A673 (cell line): ENCODE measurements at places on chromosomes 16 and 17.

DNA sequence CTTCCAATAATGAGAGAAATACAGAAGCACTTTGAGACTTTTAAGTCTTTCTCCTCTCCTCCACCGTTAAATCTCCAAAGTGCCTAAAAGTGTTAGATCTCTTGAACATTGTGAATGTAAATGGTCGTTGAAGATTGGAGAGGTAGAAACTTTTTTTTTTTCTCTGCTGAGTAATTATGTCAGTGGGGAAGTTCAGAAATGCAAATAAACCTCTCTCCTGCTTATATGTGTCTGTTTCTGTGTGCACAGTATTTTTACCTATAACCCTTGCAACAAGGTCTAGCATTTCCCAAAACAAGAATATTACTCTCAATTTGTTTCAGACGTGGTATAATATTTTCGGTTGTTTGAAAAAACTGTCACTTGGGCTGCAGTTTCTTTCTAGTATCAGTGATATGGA lies 833.6 kb upstream of the CDH8 start:
- no peaks in the 10 kb centered on the region for H3K27me3 ChIP-seq
- H3K27ac ChIP-seq = no peak overlapping the region
- DNase-seq = no peak
- H3K4me3 ChIP-seq = no peak overlapping the region

DNA sequence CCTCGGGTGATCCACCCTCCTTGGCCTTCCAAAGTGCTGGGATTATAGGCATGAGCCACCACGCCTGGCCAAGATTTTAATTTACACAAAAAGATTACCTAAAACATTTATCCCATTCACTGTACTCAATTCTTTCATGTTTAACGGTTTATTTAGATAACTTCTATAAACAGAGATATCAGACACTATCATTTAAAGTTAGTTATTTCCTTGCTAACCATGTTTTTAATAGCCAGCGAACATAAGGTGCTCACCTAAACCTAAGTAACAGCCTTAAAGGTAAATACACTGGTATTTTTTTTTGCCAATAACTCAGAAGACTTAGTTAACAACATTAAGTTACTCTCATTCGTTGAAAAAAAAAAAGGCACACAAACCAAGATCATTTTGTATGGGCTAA lies 82.0 kb upstream of the C17orf78 start:
- H3K4me3 ChIP-seq = no peak overlapping the region
- H3K4me1 ChIP-seq = peaks cover 16% of the 10 kb centered on the region
- H3K27ac ChIP-seq = no peak overlapping the region
- DNase-seq = no peak

GRCh38 chr16:57984443-57985203 lies 13.7 kb upstream of the CNGB1 start:
- H3K4me3 ChIP-seq = peak overlapping the region; percentile 64
- H3K27me3 ChIP-seq = no peaks in the 10 kb centered on the region
- no peaks in the 10 kb centered on the region for H3K36me3 ChIP-seq
- peak; percentile 97 for DNase-seq
- no peak overlapping the region for H3K27ac ChIP-seq
- H3K4me1 ChIP-seq = peaks cover 3% of the 10 kb centered on the region

DNA sequence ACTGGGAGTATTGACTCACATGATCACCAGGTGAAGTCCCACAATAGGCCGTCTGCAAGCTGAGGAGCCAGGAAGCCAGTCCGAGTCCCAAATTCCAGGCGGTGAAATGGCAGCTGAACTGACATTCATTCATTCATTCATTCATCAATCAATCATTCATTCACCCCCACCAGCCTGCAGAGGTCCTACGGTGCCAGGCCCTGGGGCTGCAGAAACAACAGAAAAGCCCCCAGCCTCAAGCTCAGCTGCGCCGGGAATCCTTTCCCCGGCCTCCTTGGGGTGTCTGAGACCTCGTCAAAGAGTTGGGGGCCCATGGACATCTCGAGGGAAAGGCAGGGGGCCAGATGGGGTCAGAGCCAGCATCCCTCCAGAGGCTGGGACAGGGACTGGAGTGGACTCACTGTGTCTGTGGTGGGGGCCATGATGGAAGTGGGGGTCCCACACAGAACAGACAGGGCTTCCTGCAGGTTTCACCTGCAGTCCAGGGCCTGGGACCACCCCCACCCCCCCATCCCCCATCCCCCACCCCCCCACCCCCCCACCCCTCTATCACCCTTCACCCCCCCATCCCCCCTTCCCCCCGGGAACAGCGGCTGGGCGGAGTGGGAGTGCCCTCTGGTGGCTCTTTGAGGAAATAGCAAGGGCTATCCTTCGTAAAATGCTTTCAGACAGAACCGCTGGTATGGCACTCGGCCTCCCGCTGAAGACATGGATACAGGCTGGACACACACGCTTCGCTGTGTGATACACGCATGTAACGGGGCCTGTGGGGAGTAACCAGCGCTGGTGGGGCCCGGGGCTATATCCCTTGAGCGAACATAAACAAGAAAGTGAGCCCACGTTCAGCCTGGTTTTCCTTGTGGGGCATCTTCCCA lies 8.5 kb upstream of the ZC3H18 start:
- DNase-seq = peak; percentile 69
- peak overlapping the region; percentile 35 for H3K4me3 ChIP-seq
- no peaks in the 10 kb centered on the region for H3K36me3 ChIP-seq
- H3K27me3 ChIP-seq = peaks cover 17% of the 10 kb centered on the region
- peaks cover 3% of the 10 kb centered on the region for H3K4me1 ChIP-seq

DNA sequence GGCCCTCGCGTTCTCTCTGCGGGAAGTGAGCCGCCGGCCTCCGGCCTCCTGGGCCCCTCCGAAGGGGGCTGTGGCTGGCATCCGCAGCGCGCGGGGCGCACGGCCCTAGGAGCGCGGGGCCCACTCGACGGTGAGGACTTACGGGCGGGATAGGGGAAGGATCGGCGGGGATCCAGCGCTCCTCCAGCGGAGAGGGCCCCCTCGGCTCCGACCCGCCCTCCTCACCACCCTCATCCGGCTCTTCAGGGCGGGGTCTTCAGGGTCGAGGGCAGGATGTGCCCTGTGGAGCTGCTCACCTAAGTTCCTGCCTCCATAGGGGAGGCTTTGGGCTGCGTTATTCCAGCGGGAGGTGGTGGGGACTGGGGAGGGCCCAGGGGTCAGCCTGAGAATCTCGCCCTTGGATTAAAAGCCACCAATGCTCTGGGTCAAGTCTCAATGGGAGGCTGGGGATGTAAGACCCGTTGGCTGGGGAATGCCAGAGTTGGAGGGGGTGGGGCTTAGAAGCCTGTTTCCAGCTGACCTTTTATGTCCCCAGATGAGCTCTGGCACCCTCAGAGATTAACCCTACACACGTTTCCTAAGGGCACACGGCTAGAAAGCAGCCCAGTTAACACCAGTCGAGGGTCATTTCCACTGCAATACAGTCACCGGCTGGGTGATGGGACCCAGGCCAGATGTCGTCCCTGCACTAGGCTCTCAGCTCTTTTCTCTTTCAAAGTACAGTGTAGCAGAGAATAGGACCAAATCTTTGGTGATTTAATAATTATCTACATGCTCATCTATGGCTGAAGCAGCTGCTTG lies 13.4 kb downstream of the TBX2 start:
- DNase-seq = no peak
- peak overlapping the region; percentile 76 for H3K27ac ChIP-seq
- peak overlapping the region; percentile 59 for H3K4me3 ChIP-seq
- no peaks in the 10 kb centered on the region for H3K36me3 ChIP-seq
- H3K4me1 ChIP-seq = peaks cover 21% of the 10 kb centered on the region

DNA sequence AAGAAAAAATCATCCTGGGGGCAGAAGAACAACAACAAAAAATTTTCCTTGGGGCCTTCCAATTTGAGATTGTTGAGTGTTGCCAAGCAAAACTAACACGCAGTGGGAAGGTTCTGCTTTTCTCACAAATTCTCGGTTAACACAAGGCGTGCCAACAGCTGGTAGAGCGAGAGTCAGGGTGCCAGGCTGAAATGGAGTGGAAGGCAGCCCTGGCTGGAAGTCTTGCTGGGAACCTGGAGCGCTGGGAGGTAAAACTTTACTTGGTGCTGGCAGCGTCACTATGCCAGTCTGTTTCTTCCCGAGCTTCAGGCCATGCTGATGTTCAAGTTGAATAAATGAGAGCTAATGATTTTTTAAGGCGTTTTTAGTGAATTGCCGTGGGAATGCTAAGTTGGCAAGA lies 189.4 kb downstream of the WWOX start:
- no peaks in the 10 kb centered on the region for H3K36me3 ChIP-seq
- H3K27ac ChIP-seq = no peak overlapping the region
- no peaks in the 10 kb centered on the region for H3K27me3 ChIP-seq
- H3K4me3 ChIP-seq = no peak overlapping the region
- no peaks in the 10 kb centered on the region for H3K4me1 ChIP-seq

- H3K36me3 ChIP-seq = peaks cover 44% of the 10 kb centered on the region
- H3K27ac ChIP-seq = no peak overlapping the region
- H3K4me3 ChIP-seq = no peak overlapping the region
- peaks cover 5% of the 10 kb centered on the region for H3K4me1 ChIP-seq
- DNase-seq = no peak
- no peaks in the 10 kb centered on the region for H3K27me3 ChIP-seq
Measured at GRCh38 chr17:50370052-50370451, 2.9 kb downstream of the MRPL27 start.

GRCh38 chr17:79777120-79777893 lies 641 bp upstream of the CBX2 start:
- no peaks in the 10 kb centered on the region for H3K27me3 ChIP-seq
- peaks cover 32% of the 10 kb centered on the region for H3K4me1 ChIP-seq
- H3K27ac ChIP-seq = peak overlapping the region; percentile 80
- peak overlapping the region; percentile 48 for H3K4me3 ChIP-seq
- peaks cover 31% of the 10 kb centered on the region for H3K36me3 ChIP-seq

GRCh38 chr16:58727796-58728568 lies 6.1 kb downstream of the GOT2 start:
- no peak overlapping the region for H3K4me3 ChIP-seq
- no peak overlapping the region for H3K27ac ChIP-seq
- no peak for DNase-seq

DNA sequence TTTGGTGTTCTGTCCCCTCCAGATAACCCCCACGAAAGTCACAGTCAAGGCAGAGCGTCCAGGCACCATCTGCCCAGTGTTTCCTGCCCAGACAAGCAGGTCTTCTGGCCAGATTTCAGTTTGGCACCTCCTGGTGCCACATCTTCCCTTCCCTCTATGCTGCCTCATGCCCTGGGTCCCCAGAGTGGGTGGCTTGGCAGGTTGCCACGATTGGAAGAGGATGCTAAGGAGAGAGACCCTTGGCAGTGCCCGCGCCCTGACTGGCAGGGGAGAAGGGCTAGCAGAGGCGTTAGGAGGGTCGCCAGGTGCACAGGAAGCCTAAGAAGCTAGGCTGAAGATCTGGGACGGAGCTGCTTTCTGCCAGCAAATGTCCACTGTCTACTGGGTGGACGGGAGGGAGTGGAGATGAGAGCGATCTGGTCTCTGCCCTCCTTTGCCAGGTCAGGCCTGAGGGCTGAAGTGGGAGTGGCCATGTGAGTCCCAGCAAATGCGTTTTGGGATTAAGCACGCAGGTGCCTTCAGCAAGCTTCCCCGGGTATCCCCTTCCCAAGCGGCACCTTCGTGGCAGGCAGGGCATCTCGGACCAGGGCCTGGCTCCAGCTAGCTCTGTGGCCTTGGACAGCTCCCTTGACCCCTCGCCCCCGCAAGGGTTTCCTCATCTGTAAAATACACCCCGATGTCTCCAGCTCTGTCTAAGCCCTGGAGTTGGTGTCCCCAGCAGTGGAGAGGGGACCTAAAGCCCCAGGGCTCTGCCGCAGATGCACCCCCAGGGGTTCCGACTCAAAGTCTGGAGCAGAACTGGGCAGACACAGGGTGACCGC lies 13.4 kb upstream of the CD300A start:
- no peaks in the 10 kb centered on the region for H3K27me3 ChIP-seq
- H3K4me3 ChIP-seq = peak overlapping the region; percentile 24

DNA sequence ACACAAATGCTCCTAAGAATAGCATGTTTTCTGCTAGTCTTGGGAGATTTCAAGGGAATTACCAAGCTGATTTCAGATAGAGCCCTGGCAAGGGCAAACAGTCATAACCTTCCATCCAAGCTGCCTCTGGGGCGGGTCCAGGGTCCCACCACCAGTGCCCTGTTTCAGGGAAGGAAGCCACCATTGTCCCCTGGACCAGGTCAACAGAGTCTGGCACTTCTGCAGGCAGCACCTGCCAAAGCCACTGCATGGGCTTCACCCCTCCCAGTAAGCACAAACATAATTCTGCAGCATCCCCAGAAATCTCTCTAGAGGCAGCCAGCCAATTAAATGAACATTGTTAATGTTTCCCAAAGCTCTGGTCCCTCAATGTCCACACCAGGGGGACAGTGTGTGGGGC lies 143.0 kb downstream of the SALL1 start:
- no peak for DNase-seq
- no peak overlapping the region for H3K27ac ChIP-seq
- peaks cover 9% of the 10 kb centered on the region for H3K27me3 ChIP-seq
- no peak overlapping the region for H3K4me3 ChIP-seq
- no peaks in the 10 kb centered on the region for H3K4me1 ChIP-seq
- no peaks in the 10 kb centered on the region for H3K36me3 ChIP-seq

DNA sequence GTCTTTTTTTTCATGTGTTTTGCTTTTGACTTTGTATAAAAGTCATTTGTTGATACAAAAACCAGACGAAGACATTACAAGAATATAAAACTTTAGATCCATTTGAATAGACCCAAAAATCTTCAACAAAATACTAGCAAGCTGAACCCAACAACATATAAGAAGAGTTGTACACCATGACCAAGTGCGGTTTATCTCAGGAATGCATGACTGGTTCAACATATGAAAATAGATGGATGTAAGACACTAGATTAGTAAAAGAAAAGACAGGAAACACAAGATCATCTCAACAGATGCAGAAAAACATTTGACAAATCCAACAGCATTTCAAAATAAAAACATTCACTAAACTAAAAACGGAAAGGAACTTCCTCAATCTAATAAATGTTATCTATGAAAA lies 69.0 kb downstream of the TBC1D16 start:
- H3K4me1 ChIP-seq = peaks cover 13% of the 10 kb centered on the region
- no peaks in the 10 kb centered on the region for H3K36me3 ChIP-seq
- H3K27me3 ChIP-seq = no peaks in the 10 kb centered on the region
- DNase-seq = no peak
- no peak overlapping the region for H3K4me3 ChIP-seq
- H3K27ac ChIP-seq = peak overlapping the region; percentile 37
